ENCODE measurements at places on chromosomes 6 and 20.

DNA sequence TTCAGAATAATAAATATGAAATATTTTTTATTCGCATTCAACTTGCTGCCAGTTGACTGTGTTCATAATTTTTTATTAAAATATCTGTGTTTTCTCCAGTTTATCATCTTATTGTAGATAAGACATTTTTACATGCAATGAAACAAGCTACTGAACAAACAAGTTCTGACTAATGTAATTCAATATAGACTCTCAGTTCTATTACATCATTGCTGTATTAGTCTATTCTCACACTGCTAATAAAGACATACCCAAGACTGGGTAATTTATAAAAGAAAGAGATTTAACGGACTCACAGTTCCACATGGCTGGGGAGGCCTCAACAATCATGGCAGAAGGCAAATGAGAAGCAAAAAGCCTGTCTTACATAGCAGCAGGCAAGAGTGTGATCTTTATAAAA is 1357.7 kb upstream of the CITED2 start:
- no peak for DNase-seq

DNA sequence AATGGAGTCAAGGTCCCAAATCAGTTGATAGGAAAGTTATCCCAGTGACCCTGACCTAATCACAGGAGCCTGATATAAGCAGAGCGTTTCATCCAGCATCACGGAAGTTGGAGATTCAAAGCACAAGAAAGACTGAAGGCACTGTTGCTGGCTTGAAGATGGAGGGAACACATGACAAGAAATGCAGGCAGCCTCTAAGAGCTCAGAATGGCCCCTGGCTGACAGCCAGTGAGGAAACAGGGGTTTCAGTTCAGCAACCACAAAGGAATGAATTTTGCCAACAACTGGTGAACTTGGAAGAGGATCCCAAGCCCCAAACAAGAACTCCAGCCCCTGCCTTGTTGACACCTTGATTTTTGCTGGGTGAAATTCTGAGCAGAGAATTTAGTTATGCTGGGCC is 778.5 kb downstream of the MAFB start:
- no peak for DNase-seq

GRCh38 chr6:118963003-118963402 is 28.0 kb upstream of the MCM9 start:
- no peak for DNase-seq

DNA sequence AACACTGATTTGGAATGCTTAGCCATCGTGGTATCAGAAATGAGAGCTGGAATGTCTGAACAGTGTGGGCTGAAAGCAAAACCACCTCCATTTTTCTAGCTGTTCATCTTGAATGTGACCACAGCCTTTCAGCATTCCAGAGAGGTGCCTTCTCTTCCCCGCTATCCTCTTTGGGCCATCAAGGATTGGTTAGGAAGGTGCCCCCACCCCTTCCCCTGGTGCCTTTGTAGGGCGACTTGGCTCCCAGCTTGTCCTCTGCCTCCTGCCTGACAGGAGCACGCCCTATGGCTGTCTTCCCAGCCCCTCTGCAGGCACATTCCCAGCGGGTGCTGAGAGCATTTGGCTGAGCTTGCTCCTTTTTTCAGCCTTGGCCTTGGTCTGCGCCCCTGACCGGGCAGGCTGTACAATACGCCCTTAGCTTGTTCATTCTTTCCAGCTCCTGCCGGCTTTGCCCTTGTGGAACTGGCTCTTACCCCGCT is 97.5 kb downstream of the ARMC2 start:
- no peak for DNase-seq

DNA sequence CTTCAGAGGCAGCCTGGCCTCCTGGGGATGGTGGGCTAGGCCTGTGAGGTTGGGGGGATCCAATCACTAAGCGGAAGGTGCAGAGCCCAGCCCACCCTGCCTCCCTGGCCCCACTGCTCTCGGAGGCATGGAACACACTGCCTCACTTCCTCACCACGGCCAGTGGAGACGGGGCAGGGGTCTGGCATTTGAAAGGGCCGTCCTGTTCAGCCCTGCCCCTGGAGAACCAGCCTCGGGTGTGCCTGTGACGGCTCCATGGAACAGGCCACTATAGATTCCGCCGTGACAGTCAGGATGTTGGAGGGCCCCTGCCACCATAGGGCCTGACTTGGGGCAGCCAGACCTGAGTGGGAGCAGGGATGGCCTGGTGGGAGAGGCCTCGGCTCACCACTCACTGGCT is 110.2 kb downstream of the DACT2 start:
- no peak for DNase-seq

DNA sequence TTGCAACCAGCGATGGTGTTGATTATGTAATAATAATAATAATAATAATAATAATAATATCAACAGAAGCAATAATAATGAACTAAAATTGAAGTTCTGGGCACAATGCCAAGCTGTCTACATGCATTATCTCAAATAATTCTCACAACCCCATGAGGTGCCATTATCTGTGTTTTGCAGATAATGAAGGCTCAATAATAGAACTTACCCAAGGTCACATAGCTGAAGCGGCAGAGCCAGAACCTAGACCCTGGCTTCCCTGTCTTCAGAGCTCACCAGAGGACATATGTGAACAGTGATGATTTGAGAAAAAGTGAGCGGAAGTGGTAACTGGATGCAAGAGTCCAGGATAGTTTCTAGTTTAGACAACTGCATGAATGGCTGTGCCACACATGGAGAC is 91.0 kb downstream of the HIVEP1 start:
- DNase-seq, result no peak

All from epithelial cell of prostate (primary cell).